ENCODE measurements at places on chromosomes 3 and 15. TPM values are rescaled to one million over a fixed set of nuclear protein-coding genes. Genes with fewer than 3 reads are reported as not detected.
A peak's percentile ranks its signal among the peaks of the same experiment; 100 is the strongest.

DNA sequence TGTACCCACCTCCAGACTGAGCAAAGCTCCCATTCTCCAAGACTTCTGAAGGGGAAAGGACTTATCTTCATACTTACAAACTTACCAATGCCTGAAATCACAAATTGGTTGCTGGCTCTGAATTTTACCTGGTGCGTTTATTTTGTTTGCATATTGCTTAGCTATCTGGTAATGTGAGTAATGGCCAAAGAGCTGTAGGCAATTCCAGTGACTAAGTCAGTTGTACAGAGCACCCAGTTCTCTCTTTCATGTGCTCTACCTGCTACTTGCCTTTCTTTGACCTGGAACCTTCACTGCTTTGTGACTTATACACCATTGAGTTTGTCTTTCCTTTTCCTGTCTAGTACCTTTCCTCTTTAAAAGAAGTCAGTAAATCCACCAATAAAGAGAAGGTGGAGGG lies 755.9 kb upstream of the LMCD1 start:
- DNase-seq = no peak

Gene TPRG1
- total RNA-seq = 9.6 TPM

DNA sequence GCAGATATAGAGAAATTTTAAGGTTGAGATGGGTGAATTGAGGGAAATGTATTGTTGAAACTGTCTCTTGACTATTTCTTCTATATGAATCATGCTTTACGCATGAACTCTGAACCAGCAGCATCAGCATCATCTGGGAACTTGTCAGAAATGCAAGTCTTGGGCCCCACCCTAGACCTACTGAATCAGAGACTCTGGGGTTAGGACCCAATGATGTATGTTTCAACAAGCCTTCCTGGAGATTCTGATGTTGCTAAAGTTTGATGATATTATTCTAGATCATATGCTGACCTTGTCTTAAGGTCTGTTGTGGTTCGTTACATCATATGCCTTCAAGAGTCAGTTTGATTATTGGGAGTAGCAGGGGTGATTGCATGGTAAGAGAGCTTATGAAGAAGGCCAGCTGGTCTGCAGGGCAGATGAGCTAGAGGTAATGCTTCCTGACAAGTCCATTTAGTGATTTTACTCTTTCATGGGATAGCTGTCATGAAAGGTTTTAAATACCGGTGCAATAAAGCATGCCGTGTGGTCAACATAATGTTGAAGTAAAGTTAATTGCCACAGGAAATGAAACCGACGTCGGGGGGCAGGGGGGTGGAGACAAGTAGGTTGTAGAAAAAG lies 152.4 kb upstream of the MRPL3 start:
- no peak for DNase-seq

Gene GREM1
- total RNA-seq = 3.6 TPM

GRCh38 chr3:18533039-18533438 lies 107.9 kb upstream of the SATB1 start:
- no peak for DNase-seq

Gene CCDC39
- total RNA-seq = not detected

DNA sequence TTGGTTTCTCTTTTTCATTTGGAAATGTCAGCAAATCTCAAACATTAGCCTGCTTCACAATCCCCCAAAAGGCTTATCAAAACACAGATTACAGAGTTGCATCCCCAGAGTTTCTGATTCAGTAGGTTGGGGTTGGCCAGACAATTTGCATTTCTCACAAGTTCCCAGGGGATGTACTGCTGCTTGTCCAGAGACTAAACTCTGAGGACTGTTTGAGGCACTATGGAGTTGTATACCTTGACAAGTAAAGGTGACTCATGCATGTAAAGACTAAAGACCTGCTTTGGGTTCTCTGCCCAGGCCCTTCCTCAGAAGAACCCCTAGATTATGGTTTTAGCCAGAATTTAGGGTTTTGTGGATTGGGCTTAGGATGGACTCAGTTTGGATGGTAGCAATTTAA lies 151.1 kb upstream of the ARHGEF26 start:
- no peak for DNase-seq

- no peak for DNase-seq
Observed at GRCh38 chr15:75828429-75828828, 14.8 kb upstream of the UBE2Q2 start.

DNA sequence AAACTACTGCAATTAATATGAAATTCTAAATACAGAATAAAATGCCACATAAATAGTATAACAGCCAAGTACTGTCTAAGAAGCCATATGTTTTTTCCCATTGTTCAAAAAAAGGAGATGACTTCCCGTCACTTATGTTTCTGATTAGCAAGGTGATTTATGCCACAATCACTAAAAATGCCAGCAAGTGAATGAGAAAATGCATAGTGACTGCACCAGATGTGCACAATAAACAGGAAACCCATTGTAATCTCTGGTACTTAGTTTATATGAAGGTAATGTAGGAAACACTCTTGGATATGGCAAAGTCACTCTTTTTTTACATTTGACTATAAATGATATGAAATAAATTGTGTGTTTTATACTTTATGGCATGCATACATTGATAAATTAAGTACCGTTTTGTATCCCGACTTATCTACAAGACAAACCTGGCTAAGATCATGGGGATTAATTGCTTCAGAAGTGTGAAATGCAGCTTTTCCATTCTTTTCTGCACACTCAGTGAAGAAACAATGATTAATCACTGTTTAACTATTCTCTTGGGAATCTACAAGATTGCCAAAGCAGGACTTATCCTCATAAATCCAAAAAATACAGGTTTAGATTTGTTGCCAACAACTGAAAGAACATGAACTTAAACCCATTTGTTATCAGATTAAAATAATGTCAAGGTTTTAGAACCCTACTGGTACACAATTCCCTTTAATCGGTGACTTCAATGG lies 164.5 kb downstream of the TBC1D5 start:
- peak; percentile 24 for DNase-seq

Gene DAZL
- total RNA-seq = not detected

DNA sequence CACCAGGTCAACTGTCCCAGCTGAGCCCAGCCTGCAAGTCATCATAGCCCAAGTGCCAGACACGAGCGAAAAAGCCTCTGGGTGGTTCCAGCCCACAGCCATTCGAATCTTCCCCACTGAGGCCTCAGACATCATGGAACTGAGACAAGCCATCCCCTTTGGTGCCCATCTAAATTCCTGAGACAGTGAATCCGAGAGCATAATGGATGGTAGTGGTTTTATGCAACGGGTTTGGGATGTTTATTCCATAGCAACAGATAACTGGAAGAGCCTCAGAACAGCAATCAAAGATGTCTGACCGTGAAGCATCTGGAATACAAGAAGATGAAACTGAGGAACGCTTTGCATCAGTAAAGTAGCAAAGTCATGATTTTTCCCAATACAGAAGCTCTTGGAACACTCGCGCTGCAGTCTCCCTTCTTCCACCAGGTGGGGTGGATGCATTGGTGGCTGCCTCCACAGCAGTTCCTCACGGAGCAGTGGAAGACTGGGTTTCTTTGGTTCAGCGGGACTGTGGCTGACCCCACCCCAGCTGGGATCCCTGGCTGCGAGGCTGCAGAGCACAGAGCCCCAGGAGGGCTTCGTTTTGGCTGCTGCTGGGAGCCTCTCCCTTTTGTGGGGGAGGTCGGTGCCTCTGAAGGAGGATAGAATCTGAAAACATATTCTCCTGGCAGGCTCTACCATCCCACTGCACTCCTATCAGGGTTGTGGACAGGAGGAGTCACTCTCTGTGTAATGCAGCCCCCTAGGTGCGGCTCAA lies 26.4 kb upstream of the PDE8A start:
- DNase-seq = peak; percentile 28

- DNase-seq = no peak
Observed at GRCh38 chr15:64739577-64740143, 35.7 kb downstream of the RBPMS2 start.

DNA sequence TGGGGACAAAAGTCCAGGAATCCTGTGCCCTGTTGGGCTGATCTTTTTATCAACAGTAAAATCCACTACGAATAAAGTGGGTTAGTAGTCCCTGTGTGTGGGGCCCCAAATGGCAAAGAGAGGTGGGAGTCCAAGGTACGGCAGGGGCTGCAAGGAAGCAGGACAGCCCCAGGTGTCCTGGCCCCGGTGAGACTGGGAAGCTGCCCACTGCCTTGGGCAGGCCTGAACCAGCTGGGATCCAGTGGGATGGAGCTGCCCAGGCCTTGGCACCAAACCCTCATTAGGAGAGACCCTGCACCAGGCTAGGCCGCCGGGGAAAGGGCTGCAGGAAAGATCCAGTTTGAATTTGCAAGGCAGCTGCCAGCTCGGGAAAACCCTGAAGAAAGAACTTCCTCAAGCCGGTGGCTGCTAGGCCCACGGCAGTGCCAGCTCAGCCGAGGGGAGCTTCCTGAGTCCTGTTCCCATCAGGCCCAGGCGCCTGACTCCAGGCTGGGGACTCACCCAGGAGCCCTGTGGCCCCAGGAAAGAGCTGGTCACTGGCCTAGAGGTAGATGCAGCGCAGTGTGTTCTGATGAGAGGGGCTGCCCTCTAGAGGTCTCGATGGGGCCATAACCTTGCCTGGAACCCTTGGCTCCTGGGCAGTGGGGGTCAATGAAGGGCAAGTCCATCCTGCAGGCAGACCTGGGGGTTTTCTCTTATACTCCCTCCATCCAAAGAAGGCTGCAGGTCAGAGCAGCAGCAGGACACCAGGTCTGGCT lies 14.4 kb upstream of the GNAI2 start:
- DNase-seq = no peak
